ENCODE measurements at places on chromosomes 2 and 18.

GRCh38 chr2:11515490-11515981 is 18.3 kb upstream of the GREB1 start:
- DNase-seq = no peak

DNA sequence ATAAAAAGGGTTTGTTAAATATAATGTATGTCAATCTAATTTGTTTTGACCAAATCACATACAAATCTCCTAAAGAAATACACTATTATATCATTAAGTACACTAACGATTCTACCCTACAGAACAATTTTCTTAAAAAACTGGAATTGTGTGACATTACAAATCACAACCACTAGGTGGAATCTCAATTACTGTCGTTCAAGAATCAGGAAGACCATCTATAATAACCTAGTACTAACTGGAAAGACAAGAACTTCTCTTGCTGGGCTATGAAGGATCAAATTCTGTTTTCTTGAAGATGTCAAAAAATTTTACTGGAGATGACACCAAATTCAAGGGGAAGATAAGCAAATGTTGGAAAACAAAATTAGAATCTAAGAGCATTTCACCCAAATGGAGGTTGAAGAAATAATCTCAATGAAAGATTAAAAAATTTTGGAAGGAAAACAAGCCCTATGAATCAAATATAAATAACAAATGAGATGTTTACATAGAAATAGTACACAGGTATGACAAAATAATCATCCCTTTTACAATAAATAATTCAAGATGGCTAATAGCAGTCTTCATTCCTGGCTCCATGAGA is 110.9 kb downstream of the STK39 start:
- DNase-seq = no peak

DNA sequence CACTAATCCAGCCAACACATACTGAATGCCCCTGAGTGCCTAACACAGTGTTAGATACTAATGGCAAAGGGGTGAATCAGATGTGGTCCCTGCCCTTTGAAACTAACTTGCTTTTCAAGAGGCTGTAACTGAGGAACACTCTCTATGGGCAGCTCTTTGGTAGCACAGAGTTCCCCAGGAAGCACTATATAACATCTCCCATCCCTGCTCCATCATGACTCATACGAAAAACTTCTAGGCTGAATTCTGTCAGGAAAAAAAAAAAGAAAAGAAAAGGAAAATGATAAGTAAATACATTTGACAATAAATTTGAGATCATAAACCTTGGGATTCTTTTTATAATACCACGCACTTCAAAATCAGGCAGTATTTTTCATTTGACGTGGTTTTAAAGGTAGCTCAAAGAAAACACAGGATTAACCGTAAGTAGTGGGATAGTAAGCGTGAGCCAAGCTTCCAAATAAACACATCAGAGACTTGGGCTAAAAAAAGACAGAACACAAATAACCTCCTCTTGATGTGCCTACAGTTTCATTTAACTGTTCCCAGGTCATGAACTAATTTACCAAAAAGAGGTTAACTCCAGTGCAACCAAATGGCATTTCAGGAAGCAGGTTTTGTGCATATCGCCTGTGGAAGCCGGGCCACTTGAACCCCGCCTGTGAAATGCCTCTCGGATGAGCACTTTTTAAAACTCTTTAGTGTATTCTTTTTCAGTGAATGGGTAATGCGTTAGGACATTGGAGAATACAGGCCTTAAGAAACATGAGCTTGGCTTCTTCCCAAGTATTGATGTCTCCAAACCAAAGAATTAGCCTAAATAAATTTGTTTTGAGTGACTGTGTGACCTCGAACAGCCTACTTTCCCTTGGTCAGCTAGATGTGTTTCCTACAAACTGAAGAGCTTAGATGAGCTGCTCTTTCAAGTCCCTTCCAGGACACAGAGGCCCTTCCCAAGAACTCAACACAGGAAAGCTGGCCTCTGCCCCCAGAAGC is 42.0 kb downstream of the RDH14 start:
- no peak for DNase-seq

DNA sequence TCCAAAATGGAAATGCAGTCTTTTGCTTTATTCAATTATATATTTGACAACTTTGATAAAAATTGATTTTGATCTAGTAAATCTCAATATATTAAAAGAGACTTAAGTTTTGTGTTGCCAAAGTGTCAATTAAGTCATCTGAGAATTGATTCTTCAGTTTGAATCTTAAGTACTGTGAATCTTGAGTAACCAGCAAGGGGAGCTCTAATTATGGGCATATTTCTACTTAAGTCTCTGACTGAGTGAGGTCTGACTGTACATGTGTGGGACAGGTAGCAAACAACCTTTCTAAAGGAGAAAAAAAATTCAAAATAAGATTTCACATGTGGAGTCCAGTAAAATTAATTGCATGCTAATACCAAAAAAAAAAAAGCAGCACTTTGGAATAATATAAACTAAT is 503.7 kb upstream of the SLC8A1 start:
- DNase-seq = no peak

- peak; percentile 71 for DNase-seq
Observed at GRCh38 chr2:10305254-10305635, 2.5 kb downstream of the HPCAL1 start.

DNA sequence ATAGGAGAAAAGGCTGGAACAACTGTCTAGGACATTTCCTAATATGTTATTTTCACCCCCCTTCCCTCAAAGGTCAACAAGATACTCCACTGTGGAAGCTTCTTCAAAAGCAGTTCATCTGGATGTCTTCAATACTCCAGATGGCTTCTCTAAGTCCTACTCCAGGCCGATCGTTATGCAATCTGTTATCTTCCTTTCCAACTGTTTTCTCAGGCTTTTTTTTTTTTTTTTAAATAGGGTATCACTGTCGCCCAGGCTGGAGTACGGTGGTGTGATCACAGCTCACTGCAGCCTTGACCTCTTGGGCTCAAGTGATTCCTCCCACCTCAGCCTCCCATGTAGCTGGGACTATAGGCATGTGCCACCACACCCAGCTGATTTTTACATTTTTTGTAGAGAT is 26.3 kb downstream of the ATP8B1 start:
- DNase-seq = no peak

DNA sequence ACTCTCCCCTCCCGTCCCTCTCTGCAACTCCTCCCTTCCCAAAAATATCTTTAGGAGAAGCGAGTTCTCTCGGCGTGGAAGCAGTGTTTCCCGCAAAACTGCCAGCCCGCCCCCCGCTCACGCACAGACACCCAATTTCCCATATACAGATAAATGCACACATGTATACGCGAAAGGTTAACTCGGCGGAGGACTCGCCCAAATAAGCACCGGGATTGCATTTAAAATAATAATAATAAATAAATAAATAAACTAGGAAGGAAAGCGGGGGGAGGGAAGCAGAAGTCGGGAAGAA is 70.0 kb upstream of the PSMD14 start:
- DNase-seq = no peak

DNA sequence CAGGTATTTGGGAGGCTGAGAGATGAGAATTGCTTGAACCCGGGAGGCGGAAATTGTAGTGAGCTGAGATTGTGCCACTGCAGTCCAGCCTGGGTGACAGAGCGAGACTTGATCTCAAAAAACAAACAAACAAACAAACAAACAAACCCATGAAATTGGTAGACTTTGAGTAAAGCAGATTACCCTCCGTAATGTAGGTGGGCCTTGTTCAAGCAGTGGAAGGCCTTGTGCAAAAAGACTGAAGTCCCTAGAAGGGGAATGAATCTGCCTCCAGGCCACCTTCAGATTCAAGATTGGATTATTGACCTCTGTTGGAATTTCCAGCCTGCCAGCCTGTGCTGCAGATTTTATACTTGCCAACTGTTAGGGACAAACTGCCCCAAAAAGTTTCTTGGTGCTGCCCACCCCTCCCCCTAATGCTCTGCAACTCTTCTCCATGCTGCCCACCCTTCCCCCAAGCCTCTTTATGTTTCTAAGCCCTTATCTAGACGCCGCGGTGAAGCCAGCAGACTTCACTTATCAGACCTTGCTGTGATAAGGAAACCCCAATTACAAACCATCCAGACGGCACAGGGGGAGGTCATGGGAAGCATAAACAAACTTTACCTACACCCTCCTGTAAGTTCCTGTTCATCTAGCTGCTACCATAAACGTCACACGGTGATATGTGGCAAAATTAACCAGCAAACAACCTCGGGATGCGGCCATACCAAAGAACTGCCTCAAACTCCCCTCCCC is 17.0 kb downstream of the CYP27A1 start:
- DNase-seq = no peak

DNA sequence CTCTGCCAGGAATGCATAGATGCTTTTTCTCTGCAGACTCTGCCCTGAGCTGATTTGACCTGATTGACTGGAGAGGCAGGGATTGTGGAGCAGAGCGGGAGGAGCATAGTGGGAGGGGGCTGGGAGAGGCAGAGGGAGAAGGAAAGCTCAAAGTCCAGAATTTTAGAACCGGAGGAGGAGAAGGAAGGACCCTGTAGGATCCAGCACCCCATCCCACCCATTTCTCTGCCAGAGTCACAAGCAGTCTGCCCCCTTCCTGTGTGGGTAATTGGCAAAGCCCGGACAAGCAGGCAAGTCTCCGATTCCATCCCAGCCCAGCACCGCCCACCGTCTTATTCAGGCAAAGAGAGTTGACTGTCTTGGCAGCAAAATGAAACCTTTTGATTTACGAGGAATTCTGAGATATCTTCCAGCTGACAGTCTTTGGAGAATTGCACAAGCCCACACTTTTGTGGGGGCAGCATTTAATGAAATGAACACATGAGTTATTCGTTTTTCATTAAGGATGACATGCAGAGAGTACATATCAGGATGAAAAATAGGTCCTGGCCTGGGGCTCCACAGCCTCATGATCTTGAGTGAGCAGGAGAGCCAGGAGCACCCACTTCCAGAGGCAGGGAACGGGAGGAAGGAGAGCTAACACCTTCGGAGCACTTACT is 103.1 kb downstream of the MCFD2 start:
- DNase-seq = no peak
